ENCODE measurements at places on chromosomes 6 and 20.

DNA sequence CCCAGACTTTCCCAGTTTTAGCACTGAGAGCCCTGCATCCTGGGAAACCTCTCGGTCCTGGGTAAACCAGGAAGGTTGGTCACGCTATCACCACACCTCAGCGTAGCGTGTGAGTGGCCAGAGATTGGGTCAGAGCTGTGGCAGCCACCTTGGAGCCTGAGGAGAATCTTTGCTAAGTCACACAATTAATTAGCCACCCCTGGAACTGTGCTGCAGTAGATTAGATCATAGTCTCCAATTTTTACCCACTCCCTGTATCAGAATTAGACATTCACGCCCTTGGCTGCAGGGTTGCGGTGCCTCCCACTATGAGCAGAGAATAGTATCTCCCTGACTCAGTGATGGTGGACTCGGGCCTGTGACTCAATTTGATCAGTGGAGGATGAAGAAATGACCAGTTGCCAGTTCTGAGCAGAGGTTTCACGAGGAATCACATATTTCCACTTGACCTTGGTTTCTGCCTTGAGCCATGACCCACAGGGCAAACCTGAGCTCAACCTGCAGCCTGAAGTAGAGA lies 6.0 kb upstream of the PTGIS start:
- DNase-seq = no peak

- no peak for DNase-seq
Measured at GRCh38 chr20:4748847-4749246, 27.1 kb downstream of the PRND start.

GRCh38 chr6:100464162-100464851 lies 414 bp downstream of the SIM1 start:
- DNase-seq = no peak

DNA sequence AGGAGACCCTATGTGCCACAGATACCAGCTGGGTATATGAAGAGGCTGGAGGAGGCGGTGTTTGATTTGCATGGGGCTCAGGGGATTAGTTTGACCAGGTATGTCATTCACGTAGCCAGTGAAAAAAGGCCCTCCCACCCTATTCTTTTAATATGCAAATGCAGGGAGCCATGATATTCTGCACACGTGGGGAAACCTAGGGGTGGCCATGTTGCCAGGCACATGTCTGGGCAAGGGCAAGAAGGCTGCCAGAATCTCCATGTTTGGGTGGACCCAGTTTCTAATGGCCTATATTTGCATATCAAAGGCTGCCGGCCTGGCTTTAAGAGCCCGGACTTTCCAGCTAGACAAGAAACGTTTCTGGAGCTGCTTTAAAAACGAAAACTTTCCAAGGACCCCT lies 60.4 kb downstream of the SOX4 start:
- no peak for DNase-seq

- no peak for DNase-seq
Measured at GRCh38 chr20:18728165-18728869, 85.3 kb upstream of the SCP2D1 start.

- no peak for DNase-seq
Measured at GRCh38 chr6:134081506-134081905, 29.1 kb upstream of the SLC2A12 start.

DNA sequence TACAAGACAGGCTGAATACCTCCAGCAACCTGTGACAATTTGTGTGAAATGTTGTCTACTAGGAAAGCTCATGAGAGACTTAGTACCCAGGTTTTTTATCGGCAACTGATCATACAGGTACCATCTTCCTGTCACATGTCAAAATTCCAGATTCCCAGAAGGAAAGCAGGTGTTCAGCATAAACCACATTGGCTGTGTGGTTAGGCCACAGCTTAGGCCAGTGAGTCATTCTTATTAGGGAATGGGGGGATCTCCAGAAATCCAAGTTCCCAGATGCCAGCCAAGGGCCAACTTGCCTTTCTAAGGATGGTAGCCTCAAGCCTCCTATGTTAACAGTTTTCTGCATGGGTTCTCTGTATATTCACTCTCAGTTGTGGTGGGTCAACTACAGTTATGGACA lies 65.9 kb downstream of the FAM184A start:
- no peak for DNase-seq

- DNase-seq = no peak
Measured at GRCh38 chr6:39357998-39358686, 35.6 kb upstream of the KCNK16 start.

GRCh38 chr6:166598441-166599138 lies 12.1 kb upstream of the RAMACL start:
- no peak for DNase-seq

GRCh38 chr20:43358811-43359210 lies 98.9 kb upstream of the SRSF6 start:
- no peak for DNase-seq

- peak; percentile 35 for DNase-seq
Measured at GRCh38 chr6:3026791-3027626, 27.3 kb downstream of the NQO2 start.

GRCh38 chr20:45701873-45702272 lies at the start of gene WFDC13:
Gene WFDC13 (plus strand): TSS chr20:45702038. CDS start chr20:45702124, 86 bp downstream.
- no peak for DNase-seq

DNA sequence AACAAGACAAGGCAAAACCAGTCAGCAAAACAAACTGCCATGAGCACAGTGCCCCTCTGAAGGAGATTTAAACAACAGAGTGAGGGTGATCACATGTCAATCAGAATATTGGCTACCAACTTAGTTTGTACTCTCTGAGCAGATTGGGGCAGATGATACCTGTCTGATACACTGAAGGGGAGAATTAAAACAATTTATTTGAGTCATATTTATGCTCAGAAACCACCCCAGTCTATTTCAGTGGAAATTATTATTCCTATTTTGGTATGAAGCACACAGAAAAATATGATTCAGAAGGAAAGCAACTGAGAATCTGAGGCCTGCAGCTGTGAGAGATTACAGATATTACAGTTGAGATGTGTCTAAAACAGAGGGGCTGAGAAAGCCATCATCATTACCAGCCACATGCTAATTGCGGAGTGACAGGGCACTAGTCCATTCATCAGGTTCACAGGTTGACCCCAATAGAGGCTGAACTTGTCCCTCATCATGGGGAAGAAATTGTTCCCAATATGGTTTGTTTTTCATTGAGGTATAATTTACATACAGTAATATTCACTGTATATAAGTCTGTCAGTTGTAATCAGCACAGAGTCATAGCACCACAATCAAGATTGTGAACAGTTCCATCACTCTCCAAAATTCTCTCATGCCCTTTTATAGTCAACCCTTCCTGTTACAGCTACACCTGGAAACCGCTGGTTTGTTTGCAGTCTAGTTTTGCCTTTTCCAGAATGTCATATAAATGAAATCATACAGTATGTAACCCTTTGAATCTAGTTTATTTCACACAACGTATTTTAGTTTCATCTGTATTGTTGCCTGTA lies 134.5 kb downstream of the AKAP7 start:
- DNase-seq = no peak

DNA sequence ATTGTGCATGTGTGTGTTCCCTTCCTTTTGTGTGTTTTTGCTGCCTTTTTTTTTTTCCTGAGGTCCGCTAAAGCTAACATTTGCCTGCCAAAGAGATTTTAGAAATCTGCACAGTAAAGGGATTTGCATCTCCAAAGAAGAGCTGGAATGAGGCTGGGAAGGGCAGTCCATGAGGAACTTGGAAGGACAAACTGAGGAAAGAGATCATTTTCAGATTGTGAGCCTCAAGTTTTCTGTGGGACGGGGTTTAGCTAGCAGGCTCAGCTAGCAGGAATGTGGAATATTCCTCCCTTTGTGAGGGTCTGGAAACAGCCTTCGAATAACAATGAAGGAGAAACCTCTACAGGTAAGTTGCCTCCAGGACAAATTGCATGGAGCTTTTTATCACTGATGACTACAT lies 3.8 kb downstream of the INSM1 start:
- DNase-seq = no peak

DNA sequence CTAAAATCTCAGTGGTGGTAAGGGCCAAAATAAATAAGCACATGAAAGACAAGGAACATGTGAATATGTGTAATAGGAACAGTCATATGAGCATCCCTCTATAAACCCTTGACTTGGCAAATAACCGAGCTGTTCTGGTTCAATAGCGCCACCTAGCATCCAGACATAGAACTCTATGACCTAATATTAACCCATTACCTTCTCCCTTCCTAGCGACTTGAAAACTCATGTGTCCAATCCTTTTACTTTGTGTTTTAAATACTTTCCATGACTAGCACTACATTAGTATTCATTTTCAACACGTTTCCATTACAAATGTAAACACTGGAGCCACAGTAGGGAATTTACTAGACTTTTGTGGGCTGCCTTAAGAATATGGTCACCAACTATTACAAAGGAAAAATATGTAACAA lies 279.7 kb downstream of the UST start:
- no peak for DNase-seq

DNA sequence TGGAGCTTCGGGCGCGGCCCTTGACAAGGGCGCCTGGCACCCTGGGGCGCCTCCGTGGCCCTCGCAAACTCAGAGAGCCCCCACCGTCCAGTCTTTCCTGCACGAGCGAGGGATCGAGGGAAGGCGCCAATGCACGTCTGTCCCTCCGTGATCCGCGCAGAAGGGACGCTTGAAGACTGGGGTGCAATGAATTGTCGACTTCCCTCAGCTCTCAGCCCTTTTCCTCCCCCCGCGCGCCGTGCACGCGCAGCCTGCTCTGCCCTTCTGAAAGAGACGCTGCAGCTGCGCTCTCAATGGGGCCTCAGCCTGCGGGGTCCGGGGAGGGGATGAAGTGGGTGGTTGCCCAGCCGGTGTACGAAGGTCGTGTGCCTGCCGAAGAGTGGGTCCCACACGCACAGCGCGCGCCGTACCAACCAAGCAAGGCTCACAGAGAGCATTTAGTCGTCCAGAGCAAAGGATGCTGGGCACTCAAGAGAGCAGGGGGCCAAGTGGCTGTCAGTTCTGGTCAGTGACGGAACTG lies 5.5 kb upstream of the SOX4 start:
- peak; percentile 17 for DNase-seq

DNA sequence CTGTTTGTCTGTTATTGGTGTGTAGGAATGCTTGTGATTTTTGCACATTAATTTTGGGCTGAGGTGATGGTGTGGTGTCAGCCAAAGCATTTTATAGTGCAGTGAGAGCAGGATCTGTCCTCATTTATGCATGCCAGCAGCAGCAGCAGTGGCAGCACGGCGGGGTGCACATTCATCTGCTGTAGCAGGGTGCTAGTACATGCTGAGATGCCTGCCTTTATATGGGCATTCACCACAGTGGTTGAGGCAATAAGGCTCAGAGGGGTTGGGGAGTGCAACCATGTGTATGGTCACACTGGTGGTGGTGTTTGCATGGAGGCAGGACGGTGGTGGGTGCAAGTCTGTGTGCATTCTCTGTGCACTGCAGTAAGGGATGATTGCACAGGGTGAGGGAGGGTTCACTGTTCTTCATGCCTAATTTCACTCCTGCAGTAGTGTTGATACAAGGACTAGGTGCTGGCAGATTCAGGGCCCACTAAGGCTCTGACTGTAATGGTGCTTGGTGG lies 129.3 kb upstream of the SYNCRIP start:
- no peak for DNase-seq

GRCh38 chr6:34584694-34585093 lies 28.6 kb upstream of the SPDEF start:
- no peak for DNase-seq

DNA sequence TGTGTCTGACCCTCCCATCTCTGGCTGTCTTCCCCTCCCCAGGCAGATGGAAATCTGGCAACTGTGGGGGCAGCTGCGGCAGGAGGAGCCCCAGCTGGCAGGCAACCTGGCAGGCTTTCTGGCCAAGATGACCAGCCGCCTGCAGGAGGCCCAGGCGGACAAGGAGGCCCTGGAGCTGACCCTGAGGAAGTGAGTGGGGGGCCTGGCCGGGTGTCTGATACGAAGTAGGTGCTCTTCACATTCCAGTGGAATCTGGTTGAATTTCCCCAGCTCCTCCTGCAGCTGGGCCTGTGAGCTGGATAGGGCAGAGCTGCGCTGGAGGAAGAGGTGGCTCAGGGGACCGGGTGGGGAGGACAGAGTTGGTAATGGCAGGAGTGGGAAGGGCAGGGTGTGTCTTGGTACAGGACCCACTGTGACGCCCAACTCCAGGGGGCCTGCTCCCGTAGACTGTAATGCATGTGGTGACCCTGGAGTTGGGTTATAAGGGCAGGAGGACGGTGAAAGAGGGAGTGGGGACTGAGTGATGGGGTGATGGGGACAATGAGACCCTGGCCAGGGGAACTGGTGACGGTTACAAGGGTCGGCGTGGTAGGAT lies 19.7 kb downstream of the RAB44 start:
- DNase-seq = no peak

GRCh38 chr6:15776458-15776980 lies 113.7 kb upstream of the DTNBP1 start:
- no peak for DNase-seq

DNA sequence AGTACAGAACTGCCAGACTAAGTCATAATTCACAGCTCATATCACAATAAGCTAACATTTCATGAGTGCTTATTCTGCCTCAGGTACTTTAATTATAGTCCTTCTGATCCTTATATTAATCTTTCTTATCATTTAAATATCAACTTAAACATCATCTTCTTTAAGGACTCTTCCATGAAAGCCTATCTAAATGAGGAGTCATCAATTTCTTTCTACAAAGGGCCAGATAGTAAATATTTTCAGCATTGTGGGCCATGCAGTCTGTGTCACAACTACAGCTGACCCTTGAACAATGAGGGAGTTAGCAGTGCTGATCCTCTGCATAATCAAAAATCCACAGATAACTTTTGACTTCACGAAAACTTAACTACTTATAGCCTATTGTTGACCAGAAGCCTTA lies 306.4 kb downstream of the TSHZ2 start:
- DNase-seq = no peak

- DNase-seq = no peak
Measured at GRCh38 chr6:49233483-49233882, 229.6 kb downstream of the MMUT start.

GRCh38 chr6:168737014-168737413 lies 296.0 kb downstream of the SMOC2 start:
- DNase-seq = no peak

- no peak for DNase-seq
Measured at GRCh38 chr20:19940988-19941460, 76.1 kb upstream of the NAA20 start.

DNA sequence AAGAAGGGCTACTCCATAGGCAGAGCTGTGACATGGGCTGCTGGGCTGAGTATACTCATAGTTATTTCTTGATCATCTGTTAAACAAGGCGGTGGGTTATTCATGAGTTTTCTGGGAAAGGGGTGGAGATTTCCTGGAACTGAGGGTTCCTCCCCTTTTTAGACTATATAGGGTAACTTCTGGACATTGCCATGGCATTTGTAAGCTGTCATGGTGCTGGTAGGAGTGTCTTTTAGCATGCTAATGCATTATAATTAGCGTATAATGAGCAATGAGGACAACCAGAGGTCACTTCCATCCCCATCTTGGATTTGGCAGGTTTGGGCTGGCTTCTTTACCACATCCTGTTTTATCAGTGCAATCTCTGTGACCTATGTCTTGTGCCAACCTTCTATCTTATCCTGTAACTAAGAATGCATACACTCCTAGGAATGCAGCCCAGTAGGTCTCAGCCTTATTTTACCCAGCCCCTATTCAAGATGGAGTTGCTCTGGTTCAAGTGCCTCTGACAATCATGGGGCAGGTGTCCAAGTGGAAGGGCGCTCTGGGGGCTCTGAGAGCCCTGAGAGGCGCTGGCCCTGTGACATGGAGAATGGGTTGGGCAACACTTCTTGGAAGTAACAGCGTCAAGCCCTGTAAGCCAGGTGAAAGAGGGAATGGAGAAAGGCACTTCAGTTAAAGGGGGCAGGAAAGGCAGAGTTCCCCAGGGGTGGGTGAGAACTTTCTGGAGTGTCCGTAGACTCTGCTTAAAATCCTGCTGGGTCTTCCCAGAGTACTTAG lies 354.2 kb upstream of the SULF2 start:
- no peak for DNase-seq

GRCh38 chr6:150741633-150742200 lies 123.8 kb upstream of the MTHFD1L start:
- no peak for DNase-seq

Data from central memory CD4-positive, alpha-beta T cell (primary cell).